Activated naive CD4-positive, alpha-beta T cell treated with anti-CD3 and anti-CD28 coated beads, Interleukin-2, amount 50 U/mL, for 16 hours (primary cell): ENCODE measurements at places on chromosomes 7 and 10.
A peak's percentile ranks its signal among the peaks of the same experiment; 100 is the strongest.

- DNase-seq: no peak
Observed at GRCh38 chr10:48455392-48456151, 149.1 kb downstream of the MAPK8 start.

- no peak for DNase-seq
Observed at GRCh38 chr10:38072552-38072951, 21.6 kb upstream of the ZNF37A start.

GRCh38 chr7:53603461-53603860 is 568.0 kb downstream of the POM121L12 start:
- DNase-seq: no peak

GRCh38 chr7:121872831-121873288 is at the start of gene PTPRZ1:
TSS of gene PTPRZ1 (plus strand) at chr7:121873161. CDS start at chr7:121873500, 339 bp downstream.
- no peak for DNase-seq

DNA sequence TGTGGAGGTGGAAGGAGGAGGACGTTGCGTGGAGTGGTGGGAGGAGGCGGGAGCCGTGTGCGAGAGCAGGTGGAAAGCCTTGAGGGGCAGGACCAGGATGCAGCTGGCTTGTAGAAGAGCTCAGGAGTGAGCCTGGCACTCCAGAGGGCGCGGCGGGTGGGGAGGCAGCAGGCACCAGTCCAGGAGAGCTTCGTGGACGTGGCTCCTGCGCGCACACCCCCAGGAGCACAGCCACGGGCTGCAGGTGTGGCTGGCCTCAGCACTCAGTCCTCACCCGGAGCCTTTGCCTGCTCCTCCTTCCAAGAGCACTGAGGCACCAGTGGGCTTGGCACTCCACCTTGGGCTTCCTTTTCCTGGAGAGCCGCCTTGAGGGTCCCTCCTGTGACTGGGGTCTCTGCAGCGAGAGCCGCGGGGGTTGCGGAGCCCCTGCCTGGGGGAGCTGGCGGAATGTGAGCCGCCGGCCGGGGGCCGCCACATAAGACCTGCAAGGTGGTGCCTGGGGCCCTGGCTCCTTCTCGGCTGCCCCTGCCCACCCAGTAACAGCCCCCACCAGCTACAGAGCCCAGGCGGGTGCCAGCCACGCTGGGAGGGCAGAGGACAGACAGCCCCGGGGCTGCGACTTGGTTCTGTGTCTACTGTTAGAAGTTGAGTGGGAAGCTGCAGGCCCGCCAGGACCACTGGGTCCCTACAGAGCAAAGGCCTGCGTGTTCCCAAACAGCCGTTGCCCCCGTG is 11.1 kb downstream of the MAFK start:
- DNase-seq: no peak

- DNase-seq: no peak
Observed at GRCh38 chr10:72218325-72218724, 2.2 kb upstream of the ASCC1 start.

- no peak for DNase-seq
Observed at GRCh38 chr10:73944356-73945100, 33.6 kb downstream of the PLAU start.

- no peak for DNase-seq
Observed at GRCh38 chr7:97313900-97314299, 196.4 kb downstream of the SDHAF3 start.

DNA sequence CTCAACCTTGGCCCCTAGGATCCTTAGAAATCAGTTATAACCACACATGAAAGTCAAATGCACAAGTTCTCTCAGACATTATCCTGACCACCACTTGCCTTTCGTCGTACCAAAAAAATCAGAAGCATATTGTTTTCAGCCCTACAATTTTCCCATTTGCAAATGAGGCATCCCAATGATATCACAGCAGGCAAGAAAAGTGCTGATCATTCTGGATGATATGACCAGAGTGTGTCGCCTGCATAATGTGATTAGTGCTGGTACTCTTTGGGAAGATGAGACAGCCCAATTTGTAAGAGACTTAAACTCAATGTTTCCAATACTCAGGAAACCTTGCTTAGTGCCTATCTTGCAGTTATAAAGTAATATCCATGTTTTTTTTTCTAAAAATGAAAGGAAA is 168.0 kb downstream of the SORCS1 start:
- DNase-seq: no peak

DNA sequence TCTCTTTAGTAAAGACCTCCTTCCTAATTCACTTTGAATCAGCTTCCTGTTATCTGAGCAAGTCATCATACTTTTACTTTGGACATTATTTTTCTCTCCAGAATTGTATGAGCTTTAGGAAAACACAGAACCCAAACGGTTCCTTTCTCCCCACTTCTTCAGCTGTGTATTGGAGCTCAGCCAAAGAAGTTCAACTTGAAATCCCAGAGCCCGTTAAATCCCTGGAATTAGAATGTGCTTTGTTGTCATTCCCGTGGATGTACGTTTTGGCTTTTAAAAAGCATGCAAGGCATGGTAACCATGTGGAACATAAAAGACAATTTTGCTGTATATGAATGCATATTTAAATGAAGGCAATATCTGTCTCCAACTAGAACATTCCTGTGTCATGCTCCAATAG is 46.6 kb downstream of the AGMO start:
- no peak for DNase-seq

DNA sequence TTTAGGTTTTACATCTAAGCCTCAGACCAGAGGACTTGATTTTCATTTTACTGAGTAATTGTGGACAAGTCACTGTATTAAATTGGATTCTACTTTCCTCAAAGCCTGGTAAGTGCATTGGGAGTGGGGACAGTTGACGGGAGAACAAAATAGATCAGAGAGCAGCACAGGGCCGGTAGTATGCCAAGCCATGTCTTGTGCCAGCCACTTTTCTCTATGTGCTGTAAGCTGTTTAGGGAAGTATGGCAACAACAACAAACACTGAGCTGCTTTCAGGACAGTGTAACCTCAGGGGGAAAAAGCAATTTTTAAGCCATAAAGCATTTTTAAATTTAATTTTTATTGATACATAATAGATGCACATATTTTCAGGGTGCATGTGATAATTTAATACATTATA is 365.9 kb upstream of the IGFBP3 start:
- no peak for DNase-seq

GRCh38 chr10:120172356-120172755 is 279.8 kb downstream of the SEC23IP start:
- no peak for DNase-seq

DNA sequence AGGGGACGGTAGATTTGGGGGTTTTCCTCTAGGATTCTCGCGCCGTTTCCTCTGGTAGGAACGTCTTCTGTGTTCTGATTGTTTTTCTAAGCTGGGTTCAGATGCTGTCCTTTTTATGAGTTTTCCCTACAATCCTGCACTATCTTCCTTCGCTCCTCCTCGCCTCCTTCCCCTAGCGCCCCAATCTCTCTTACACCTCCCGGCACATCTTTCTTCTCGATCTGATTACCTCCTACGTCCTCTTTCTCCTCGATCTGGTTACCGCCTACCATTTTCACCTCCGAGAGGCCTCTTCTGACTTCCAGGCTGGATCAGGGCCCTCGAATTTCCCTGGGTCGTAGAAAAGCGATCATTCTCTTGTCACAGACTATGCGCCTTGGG is 413 bp downstream of the BUD31 start:
- DNase-seq: no peak

- DNase-seq: no peak
Observed at GRCh38 chr7:77337456-77337990, 78.6 kb downstream of the GSAP start.

- DNase-seq: no peak
Observed at GRCh38 chr10:109861081-109861480, 62.2 kb downstream of the XPNPEP1 start.

- no peak for DNase-seq
Observed at GRCh38 chr10:110636932-110637557, 7.1 kb upstream of the RBM20 start.

DNA sequence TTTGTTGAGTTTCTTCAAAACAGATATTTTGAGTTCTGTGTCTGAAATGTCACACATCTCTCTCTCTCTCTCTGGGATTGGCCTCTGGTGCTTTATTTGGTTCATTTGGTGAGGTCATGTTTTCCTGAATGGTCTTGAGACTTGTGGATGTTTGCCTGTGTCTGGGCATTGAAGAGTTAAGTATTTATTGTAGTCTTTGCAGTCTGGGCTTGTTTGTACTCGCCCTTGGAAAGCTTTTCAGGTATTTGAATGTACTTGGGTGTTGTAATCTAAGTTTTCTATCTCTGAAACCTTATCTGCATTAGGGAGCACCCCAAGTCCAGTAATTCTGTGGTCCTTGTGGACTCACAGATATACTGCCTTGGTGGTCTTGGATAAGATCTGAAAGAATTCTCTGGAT is 106.7 kb upstream of the PRSS58 start:
- DNase-seq: no peak

- DNase-seq: no peak
Observed at GRCh38 chr7:148304456-148304855, 286.1 kb upstream of the C7orf33 start.

DNA sequence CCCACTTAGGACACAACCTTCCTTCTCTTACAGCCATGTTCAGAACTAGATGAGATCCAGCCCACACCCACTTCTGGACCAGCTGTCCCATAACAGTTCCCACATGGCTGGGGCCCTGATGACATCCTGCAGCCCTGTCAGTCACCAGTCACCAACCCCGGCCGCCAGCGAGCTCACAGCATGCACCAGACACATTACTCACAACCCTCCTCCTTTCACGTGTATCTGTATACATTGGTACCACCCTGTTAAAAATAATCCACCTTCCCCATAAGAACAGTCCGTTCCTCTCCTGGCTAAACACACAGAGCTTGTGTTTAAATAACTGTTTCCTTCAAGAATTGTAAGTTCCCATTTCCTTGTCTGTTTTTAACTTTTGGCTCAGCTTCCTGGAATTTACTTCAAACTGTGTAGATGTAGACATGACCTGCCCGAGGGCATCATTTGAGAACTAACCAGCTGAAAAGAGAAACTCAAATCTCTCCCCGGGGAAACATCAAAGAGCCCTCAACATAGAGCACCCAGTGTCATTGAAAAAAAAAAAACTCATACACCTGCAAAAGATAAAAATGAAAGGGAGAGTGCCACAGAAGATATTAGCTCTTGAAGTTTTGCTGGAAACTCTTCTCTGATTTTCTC is 26.0 kb upstream of the PRLHR start:
- DNase-seq: peak; percentile 42

DNA sequence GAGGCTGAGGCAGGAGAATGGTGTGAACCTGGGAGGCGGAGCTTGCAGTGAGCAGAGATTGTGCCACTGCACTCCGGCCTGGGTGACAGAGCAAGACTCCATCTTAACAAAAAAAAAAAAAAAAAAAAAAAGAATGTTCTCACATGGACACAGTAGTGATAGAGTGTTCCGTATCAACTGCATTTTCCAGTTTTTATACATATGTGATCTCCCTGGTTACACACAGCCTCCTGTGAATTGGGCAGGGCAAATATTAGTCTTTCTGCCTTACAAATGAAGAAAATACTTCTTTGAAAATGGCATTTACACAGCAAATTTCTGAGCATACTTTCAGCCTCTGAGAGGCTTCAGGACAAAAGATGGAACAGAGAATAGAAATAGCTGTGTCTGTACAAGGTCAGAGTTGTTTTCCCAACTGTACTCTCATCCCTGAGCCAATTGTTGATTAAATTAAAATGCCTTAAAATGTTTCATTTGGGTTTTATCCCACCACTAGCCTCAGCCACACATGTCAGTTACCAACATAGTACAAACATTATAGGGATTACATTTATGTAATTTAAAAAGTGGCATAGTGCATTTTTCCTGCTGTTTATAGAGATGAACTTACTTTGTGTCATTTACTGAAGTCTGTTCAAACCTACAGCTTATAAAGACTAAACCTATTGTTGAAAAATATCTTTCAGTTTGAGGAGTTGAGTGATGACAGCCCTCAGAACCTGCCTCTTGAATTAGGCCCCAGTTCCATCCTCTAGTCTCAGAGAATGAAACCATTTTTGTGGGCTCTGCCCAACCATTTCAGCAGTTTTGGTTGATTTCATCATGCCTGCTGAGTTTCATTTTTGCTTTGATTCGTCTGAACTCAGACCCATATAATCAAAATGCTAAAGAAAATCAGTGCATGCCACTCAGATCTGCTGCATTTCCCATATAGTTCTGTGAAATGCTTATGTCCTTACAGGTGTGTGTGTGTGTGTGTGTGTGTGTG is 609.4 kb upstream of the C7orf33 start:
- no peak for DNase-seq

GRCh38 chr7:92851732-92852131 is 15.4 kb upstream of the CDK6 start:
- no peak for DNase-seq

- DNase-seq: no peak
Observed at GRCh38 chr7:155336812-155337602, 39.3 kb downstream of the INSIG1 start.

DNA sequence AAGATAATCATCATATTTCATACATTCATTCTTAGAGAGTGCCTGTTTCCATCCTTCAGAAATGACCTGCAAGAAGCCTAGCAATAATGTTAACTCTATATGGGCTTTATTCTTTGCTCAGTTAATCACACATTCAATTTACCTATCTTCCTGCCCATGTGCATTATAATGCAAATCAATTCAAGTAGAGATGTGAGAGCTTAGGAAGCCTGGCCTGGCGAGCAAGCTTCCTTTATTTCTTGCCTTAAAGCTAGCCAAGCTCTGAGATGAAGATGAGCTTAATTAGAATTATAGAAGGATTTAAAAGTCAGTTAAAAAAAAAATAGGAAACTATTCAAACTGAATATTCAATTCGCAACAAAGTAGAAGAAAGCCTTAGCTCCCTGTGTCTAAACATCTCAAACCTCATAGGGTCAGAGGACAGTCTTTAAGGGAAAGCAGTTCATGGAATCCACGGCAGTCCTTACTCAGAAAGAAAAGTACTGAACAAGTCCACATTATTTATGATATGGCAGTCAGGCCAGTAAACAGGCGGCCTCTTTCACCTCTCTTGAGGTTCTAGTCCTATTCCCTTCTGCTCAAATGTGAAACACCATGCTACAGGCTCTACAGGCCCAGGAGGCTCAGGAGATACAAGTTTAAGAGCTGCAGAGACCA is 214.1 kb downstream of the TFEC start:
- no peak for DNase-seq

DNA sequence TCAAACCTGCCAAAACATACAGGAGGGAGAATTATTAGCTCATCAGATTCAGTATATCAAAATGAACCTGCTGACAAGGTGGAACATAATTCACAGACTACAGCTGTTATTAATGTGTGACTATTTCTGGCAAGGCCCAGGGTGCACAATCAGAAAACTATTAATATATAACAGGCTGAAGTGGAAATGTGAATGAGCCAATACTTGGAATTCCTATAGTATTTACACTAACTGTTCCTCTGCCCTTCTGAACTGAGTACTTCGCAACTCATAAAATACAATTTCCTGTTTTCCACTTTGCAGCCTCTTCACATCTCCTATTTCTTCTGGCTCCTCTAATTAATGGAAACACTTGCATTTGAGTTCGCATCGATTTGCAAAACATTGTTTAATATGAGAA is 330.8 kb downstream of the DPP6 start:
- no peak for DNase-seq

- DNase-seq: no peak
Observed at GRCh38 chr7:15567652-15568051, 5.8 kb upstream of the AGMO start.
